Spinal cord (tissue), 10 donors: ENCODE measurements at places on chromosomes 12 and 14.

DNA sequence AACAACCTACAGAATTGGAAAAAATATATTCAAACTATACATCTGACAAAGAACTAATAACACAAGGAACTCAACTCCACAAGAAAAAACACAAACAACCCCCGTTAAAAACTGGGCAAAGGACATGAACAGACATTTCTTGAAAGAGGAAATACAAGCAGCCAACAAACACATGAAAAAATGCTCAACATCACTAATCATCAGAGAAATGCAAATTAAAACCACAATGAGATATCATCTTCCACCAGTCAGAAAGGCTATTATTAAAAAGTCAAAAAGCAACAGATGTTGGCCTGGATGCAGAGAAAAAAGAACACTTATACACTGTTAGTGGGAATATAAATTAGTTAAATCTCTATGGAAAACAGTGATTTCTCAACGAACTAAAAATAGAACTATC lies 82.6 kb upstream of the CCDC91 start:
- no peak for DNase-seq

DNA sequence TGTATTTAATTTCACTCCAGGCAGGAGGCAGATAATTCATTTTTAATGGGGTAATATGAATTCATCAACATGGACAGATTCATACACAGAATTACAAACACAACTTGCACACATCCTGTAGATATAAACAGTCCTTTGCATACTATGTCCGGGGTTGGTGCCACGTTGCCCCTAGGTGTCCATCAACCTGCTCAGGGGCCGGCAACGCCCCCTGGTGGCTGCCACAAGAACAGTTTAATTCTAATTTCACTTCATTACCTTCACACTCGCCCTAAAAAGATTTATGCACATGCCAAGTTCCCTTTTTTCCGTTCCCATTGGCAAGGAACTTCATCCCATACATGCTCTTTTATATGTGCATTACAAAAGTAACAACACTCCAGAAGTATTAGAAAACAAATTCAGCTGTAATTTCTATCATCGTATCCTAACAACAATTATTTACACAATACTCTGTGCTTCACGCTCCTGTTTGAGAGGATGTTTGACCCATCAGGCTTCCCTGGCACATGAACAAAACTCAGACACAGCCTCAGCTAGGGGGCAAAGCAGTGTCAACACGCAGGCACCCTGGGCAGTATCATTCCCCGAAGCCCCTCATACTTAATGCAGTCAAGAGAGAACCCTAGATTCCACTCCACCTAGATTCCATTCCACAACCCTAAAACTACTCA lies 15.5 kb downstream of the MANSC1 start:
- no peak for DNase-seq

DNA sequence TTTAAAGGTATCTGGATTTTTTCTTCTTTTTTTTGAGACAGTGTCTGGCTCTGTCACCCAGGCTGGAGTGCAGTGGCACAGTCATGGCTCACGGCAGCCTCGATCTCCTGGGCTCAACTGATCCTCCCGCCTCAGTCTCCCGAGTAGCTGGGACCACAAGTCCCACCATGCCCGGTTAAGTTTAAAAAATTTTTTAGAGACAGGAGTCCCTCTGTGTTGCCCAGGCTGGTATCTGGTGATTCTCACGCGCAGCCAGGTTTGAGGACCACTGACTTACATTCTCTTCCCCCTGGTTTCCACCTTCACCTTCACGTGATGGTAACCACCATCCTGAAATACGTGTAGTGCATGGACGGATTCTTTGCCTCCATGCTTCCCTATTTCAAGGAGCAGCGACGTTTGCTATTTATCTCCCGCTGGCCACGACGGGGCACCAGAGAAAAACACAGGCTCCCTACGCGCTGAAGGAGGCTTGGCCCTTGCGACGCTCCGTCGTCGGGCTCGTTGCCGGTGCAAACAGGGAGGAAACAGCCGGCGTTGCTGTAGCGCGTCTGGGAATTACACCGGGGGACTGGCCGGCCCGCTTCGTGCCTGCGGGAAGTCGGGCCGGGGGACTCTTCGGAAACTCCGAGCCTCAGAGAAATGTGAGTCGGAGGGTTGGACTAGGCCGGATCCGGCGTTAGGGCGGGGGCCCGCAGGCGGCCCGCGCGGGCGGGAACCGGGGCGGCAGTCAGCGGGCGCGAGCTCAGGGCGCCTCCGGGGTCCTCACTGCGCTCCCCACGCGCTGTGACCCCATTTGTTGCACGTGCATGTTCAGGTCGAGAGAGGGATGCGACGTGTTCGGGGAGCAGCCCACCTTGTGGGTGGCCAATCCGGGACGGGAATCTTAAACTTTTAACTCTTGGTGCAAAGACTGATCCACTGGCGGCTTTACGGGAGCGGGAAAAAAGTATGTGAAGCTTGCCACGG lies at the start of gene TCHP:
Gene TCHP, plus strand, starts transcription at position 492 of the 969 bp plus-strand sequence. CDS start 2,753 bp downstream, outside the sequence.
- DNase-seq = peak; percentile 96

DNA sequence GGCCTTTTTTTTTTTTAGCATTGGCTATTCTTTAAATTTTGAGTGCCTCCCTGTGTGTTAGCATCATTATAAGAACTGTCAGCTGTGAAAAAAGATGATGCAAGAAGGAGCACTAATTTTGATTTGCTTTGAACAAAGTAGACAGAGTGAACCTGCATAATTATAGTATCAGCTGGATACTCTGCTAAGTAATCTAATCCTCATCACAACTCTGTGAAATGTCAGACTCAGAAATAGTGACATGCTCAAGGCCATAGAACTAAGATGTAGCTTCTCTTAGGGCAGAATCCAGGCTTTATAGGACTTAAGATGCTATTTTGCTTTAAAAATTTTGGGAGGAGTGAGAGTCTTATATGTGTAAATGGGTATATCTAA lies 31.9 kb downstream of the FBXO34 start:
- no peak for DNase-seq

DNA sequence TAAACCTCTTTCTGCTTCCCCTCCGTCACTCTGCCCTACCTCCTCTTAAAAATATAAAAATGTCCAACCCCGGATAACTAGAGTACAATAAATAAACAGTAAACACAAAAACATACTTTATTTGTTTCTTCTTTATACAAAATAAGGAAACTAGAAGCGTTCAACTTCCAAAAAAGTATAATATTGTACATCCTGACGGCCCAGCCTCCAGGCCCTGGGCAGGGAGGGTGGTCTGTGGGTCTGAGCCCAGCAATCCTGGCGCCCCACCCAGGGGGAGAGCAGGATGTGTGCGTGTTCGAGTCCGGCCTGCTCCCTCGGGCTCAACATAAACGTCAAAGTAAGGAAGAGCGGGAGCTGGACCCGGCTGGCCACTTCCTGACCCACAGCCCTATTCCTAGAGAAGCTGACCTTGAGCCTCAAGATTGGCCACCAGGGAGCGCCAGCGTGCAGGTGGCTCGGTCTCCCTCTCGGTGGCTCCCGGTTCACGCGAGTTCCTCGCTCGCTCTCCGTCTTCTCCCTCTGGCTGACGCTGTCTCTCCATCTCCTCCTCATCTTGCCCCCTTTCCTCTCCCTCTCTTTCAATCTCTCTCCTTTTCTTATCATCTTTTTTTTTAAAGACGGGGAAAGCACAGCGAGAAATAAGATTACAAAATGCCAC lies 9.4 kb downstream of the LHX5 start:
- DNase-seq = peak; percentile 71

DNA sequence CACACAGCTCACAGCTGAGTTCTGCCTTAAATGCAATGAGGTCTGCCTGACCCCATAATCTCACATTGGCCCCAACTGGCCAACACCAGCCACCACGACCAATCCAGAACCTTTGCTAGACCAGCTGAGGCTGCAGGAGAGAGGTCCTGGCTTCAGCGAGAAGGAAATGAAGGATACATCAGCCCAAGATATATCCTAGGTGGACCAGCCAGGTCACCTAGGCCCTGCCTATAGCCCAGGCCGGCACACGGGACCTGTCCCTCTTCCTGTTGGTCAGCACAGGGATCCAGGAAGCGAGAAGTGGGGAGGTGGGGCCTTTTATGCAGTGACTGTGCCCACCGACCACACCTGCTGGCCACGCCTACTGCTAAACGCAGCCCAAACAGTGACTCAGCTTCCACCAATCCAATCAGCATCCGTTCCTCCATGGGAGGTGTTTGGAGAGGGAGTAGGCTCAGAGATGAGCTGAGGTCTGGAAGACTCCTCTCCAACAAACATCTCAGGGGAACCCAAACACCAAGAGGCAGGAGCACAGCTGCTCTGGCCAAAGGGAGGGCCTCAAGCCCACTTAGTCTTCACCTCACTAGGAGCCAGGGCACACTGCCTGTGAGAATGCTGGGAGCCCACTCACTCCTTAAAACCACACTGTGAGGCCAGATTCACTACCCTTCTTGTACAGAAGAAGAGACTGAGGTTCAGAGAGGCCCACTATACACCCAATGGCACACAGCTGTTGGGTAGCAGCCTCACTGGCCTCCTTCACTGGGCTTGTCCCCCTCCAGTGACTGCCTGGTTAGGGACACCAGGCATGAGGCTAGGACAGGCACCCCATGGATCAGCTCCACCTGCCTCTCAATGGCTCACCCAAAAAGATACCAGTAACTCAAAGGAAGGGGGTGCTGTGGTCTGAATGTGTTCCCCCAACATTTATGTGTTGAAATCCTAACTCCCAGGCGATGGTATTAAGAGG lies 51.3 kb upstream of the PPP2R5C start:
- no peak for DNase-seq

GRCh38 chr12:20429852-20430251 lies 61.5 kb downstream of the PDE3A start:
- no peak for DNase-seq

DNA sequence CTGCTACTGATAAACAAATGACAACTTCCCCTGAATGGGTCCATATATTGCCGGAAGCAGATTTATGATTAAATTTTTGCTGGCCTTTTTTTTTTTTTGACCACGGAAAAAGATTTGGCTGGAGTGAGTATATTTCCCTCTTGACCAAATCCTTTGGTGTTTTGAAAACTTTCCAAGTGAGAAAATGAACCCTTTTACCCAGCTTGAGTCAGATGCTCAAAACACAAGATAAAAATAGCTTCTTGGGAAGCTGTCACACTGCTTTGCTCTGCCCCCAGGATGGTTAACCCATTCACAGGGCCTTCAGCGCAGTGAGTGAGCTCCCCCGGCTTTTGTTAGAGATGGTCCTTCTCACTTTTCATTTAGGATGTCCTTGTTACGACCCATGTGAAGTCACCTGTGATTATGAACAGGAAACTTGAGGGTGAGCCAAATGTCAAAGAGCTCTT lies 224.3 kb downstream of the PELI2 start:
- DNase-seq = no peak

DNA sequence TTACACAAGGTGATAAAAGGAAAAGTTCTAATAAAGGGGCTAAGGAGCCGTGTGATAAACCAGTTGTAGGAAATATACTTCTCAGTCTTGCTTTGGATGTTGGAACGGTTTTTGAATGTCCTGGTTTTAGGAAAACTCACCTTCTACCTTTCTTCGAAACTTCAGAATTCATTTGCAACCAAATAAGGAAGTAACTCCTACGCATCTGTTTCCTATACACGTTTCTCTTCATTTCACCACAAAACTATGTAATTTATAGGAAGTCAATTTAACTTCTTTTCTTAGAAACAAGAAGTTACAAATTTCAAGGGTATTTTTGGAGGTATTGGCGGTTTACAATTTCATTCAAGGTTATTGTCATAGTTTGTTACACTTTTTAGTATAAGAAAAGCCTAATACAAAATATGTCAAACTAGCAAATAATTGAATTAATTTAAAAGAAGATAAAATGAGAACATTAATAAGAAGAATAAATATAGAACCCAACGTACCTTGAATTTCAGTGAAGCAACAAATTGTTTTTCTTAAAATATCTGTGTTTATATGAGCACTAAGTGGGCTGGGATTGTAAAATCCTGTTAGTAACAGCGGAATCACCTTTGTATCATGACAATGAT lies 33.2 kb upstream of the CD69 start:
- no peak for DNase-seq

DNA sequence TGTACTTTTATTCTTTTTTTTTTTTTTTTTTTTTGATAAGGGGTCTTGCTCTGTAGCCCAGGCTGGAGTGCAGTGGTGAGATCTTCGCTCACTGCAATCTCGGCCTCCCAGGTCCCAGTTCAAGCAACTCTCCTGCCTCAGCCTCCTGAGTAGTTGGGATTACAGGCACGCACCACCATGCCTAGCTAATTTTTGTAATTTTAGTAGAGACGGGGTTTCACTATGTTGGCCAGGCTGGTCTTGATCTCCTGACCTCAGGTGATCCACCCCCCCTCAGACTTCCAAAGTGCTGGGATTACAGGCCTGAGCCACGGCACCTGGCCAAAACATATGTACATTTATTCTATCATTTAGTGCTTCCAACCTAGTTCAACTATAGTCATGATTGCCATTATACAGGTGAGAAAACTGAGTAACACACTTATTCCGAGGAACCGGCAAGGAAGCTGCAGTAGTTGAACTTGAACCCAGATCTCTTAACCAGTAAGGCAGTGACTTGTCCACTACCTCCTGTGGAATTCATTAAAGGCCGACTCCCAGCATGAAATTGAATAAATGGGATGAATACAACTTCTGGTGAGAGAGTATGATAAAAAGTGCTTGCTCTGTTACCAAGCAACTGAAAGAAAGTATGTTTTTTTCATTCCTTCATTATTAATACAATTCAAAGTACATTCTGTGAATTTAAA lies 755 bp upstream of the ATF7IP start:
- no peak for DNase-seq

DNA sequence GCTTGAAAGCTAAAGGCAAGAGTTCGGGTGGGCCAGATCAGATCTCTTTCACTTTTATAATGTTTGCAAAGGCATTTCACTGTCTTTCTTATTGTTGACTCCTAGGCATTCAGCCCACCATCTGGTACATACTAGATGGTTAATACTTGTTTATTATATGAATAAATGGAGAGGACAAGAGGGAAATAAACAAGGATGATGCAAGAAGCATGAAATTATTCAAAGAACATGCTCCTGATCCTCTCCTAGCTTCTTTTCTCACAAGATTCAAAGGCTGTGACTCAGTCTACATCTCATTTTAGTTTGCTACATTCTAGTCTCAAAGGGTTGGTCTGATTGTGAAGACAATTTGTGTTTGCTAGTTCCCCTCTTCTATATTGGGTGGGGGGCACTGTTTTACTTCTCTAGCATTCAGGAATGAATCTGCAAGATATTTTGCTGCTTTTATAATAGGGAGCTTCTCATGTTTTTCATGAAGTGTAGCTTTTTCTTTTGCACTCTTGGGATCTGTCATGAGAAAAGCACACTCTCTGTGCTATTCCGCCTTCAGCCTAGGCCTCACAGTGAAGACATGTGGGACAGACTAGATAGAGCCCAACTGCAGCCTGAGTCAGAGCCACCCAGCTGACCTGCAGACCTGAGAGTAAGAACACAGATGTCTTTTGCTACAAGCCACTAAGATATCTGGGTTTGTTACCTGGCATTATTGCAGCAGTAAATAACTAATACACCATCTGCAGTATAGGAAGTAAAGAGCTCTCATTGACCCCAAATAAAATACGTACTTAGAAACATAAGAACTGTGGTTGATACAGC lies 65.7 kb downstream of the PTHLH start:
- DNase-seq = no peak

GRCh38 chr14:53376064-53376463 lies 222.9 kb upstream of the DDHD1 start:
- DNase-seq = no peak
